ENCODE measurements at places on chromosomes 16 and 17.
A peak's percentile ranks its signal among the peaks of the same experiment; 100 is the strongest.

GRCh38 chr17:21573961-21574610, 118.2 kb upstream of the KCNJ18 start:
- peak; percentile 80 for DNase-seq

GRCh38 chr16:81533175-81533507, 88.5 kb downstream of the CMIP start:
- no peak for DNase-seq

DNA sequence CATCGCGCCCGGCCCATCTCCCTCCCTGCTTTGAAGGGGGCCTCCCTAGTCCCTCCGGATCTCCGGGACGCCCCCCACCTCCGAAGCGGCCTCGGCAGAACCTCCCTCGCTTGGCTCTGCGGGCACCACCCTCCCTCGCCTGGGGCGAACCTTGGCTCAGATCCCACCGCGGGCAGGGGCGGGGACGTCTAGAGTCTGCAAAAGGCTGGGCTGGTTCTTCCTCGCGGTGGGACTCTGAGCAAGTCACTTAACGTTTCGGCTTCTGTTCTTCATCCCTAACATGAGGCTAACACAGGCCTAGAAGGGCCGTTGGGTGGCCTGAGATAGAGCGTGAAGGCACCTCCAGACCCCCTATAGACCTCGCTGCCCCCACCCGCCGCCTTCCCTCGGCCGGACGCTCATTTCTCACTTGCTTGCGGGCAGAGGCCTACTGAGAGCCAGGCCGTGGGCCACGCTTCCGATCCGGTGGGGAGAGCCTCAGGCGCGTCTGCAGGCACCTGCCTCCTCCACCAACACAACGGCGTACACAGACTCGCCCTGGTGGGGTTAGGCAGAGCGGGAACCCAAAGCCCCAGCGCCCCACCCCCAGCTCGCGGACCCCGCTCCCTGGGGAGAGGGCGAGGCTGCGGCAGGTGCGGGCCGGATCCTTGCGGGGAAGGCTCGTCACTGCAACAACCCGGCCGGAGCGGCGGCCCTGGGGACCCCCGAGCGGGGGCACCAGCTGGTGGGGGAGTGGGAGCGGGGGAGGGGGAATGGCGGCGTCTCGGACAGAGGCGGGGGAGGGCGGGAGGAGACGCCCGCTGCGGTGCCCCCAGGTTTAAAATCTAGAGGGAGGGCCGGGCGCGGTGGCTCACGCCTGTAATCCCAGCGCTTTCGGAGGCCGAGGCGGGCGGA, 5.4 kb downstream of the MYO1C start:
- DNase-seq: peak; percentile 87

GRCh38 chr17:19867079-19867328, 732 bp downstream of the ULK2 start:
- DNase-seq: peak; percentile 77

DNA sequence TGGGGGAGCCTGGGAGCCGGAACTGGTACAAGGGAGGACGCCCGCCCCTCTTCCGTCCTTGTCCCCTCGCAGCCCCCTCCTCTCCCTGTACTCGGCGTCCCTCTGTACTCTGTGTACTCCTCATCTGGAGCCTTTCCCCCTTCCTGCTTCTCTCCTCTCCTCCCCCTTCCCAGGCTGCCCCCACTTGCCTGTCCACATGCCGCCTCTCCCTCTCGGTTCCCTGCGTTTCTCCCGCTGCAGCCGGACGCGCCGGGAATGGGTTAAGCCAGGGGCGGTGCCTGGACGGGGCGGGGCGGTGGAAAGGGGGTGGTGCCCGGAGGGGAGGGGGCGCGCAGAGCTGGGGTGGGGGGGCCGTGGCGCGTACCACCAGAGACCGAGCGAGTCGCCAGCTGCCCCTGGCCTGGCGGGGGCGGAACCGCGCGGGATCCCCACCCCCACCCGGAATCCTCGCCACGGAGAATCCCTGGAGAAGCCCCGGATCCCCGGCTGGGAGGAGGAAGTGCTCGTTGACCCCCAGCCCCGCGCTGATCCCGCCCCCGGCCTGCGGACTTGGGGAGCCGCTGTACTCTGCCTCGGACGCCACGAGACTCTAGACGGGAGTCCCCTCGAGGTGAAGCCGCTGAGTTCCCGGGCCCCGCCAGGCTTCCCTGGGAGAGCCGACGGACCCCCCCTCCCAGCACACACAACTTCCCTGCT, 22.6 kb downstream of the GJD3 start:
- peak; percentile 93 for DNase-seq

DNA sequence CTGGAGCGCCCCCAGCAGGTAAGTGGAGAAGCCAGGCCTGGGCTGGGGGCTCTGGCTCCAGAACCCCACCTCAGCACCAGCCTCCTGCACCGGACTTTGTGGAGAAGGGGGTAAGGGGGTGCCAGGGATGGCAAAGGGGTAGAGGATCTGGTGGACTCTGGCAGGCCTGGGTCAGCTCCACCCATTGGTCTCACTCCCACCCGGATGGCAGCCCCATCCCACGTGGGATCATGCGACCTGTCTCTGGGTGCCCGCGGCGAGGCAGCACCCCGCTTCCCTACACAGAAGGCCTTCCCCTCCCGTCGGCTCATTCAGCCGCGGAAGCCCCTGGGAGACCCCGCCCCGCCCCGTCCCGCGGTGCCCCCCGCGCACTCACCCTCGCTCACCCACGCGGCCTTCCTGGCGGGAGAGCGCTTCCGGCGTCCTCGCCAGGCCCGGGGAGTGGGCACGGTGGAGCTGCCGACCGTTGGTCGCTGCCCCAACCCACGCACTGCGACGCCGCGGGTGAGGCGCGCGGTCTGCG, 498 bp upstream of the PLEKHG4 start:
- DNase-seq: no peak

DNA sequence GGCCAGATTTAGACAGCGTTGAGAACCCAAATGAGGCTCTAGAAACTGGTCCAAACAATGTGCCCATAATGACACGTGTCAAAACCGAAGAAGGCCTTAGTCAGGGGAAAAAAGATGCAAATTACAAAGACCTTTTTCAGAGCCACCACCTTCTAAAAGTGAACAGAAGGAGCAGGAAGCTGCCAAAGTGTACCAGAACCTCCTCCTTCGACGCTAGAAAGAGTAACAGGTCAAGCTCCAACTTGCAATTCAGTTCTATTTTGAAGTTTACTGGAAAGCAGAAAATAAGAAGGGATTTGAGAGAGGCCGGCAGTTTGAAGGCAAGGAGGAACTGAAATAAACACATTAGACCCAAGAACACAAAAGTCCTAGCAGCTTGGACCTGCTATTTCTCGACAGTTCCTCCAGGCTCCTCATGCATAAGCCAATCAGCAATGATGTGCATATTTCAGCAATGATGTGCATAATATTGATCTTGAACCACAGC, 61.8 kb downstream of the XYLT1 start:
- no peak for DNase-seq

DNA sequence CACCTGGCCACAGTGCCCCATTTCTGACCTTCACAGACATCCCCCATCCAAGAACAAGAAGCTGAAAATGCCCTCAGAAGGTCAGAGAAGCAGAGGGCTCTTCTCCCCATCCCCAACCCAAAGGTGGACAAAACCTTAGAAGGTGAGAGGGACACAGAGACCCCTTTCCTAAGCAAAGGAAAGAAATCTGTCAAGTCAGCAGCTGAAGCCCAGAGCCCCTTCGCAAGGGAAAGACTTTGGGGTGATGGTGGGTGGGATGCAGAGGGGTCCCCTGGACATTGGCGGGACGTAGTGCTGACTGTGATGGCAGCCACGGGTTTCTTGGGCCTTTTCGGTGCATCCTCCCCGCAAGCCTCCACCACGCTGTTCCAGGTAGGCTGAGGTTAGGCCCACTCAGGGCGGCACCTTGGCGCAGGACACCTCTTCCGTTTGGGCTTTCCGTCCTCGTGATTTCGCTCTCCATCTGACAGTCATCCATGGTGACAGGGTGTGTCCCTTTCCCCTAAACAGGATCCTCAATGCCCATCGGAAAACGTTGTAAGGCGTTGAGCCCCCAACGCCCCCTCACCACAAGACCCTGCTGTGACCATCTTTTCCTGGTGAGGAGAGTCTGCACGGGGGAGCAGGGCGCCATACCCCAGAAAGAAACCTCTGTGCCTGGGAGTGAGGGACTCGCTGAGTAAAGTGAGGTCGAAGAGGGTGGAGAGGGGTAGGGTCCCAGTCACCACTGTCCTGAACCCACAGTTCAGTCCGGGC, 10.7 kb upstream of the GSDMA start:
- no peak for DNase-seq

DNA sequence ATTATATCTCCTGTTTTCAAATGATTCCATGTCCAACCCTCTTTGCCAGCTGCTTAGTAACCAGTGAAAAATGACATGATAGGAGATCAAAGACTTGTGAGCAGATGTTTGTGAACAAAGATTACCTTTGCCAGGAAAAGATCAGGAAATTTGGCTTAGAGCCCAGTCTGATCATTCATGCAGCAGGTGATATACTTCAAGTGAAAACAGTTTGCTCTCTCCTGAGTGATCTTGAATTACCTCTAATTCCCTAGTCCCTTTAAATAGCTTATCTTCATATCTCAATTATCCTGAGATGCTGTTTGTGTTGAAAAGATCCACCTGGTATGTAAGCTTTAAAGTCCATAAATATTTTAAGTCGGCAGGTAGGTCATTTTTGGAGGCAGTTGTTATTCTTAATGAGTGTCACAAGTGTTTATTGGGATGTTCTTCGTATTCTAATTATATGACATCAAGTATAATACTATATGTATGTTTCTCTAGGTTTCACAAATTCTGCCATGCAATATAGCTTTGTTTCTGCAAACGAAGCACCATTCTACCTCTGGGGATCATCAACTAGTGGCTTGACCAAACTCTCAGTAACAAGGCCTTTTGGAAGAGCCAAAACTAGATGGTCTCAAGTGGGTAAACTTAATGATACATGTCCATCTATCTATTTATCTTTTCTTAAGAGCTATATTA, 13.2 kb upstream of the VPS35L start:
- DNase-seq: no peak

DNA sequence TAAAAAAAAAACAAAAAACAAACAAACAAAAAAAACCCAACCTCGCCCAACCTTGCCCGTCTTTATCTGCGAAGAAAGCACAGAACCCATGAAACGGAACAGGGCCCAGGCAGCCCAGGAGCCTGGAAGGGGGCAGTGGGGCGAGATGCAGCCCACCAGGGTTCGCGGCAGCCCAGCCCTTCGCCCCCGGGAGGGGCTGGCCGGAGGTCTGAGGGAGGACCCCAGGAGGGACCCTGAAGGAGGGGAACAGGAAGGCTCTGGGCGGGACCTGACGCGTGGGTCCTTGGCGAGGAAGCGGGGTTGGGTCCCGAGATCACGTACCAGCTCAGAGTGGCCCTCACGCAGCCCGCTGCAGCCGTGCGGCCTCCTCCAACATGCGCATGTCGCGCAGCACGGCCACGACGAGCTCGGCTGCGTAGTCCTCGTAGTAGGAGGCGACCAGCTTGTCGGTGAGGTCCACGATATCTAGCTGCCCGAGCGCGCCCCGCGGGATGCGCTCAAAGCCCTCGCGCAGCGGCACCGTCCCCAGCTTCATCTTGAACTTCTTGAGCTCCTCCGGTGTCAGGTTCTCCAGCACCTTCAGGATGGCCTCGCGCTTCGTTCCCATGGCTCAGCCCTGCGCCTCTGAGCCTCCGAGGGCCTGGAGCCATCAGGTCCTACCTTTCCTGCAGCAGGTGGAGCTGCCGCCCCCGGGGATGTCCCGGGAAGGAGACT, at the start of gene PYDC1:
TSS of gene PYDC1 (minus strand) at position 714 of the 714 bp plus-strand sequence. CDS start at position 607, 107 bp downstream.
- DNase-seq: no peak

DNA sequence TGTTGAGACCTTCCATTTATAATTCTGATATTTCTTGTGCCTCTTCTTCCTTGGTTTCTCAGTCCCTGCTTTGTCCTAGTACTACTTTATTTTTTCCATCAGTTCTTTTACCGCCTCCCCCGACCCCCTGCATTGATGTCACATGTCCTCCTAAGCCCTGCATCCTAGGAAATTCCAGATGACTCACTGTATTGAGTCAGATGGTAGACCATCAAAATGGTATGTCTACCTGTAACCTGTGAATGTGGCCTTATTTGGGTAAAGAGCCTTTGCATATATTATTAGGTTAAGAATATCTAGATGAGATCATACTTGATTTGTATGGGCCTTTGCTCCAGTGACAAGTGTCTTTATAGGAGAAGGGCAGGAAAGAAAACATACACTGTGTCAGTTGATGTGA, 515.3 kb upstream of the CA10 start:
- no peak for DNase-seq

GRCh38 chr17:13740686-13741085, 139.0 kb upstream of the HS3ST3A1 start:
- no peak for DNase-seq

GRCh38 chr16:84911486-84912216, 91.9 kb downstream of the CRISPLD2 start:
- DNase-seq: no peak

- DNase-seq: no peak
These were observed 1.3 kb downstream of the SMTNL2 start for GRCh38 chr17:4585638-4585994.

- DNase-seq: no peak
These were observed 3.5 kb downstream of the DBNDD1 start for GRCh38 chr16:90015586-90016338.

DNA sequence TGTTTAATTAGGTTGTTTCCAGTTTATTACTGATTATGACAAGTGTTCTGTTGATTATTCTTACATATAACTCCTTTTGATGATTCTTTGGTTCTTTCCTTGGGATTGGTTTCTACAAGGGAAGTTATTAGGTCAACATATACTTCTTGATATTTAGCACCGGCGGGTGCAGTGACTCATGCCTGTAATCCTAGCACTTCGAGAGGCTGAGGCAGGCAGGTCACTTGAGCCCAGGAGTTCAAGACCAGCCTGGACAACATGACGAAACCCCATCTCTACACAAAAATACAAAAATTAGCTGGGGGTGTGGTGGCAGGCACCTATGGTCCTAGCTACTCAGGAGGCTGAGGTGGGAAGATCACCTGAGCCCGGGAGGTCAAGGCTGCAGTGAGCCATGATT, 120.2 kb upstream of the HAS3 start:
- DNase-seq: no peak

- DNase-seq: no peak
These were observed 15.6 kb upstream of the UTP6 start for GRCh38 chr17:31917065-31917529.

DNA sequence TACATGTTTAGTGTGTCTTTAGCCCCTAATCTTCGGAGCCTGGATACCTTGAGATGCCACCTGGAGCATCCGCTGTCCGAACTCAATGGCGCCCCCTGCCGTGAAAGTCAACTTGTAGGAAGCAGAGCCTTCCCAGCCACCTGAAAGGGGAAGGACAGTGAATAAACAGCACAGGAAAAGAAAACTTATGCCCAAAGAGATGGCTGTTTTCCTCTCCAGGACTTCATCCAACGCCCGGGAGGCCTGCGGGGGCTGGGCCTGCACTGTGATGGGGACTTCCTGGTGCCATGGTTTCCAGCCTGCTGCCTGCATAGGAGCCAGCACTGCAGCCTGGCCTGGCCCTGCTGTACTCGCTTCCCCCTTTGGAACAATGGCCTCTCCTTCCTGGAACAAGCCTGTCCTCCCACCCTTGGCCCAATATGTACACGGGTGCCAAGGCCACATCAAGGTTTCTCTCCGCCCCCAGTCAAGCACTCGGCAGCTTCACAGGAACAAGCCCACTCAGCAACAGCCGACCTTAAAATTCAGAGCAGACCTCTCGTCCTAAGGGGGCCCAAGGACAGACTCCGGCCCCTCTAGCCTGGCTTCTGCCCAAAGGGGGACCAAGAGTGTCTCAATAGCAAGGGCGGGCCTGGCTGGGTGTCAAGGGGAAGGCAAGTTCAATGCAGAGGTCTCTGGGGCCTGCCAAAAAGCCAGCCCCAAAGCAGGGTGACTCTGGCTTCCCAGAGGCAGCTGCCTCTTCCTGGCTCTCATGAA, 4.5 kb upstream of the UNC13D start:
- DNase-seq: peak; percentile 66

All from right hindlimb (tissue), 1 donor.